Activated T-cell treated with anti-CD3 and anti-CD28 coated beads for 1 hour (primary cell): ENCODE measurements at places on chromosomes 3 and 15.

DNA sequence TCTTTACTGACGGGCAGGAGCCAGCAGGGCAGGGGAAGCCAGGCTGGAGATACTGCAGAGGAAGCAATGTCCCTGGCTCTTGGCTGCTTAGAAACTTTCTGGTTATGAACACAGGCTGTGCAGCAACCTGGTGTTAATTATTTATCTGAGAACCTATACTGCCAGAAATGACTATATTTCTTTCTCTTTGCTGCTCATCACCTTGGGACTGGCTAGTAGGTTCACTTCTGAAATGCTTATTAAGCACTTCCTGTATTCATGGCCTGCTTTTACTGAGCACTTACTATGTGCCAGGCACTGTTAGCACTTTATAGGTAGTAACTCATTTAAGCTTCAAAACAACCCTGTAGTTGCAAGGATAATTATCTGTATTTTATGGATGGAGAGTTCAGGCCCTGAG is 57.6 kb downstream of the RAB11A start:
- DNase-seq: no peak

DNA sequence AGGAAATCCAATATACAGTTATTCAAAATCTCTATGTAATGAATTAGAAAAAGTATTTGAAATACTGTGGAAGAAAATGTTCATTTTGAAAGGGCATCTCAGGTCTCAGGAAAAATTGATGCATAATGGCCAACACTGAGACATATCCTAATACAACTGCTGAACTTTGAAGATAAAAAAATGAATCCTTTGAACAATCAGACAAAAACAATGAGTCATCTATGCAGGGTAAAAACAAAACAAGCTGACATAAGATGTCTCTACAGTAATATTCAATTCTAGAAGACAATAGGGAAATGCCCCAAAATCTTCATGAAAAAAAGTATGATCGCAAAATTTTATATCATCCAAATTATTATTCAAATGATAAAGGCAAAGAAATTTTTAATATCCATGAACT is 34.0 kb upstream of the ZNF280D start:
- no peak for DNase-seq

- DNase-seq: no peak
Measured at GRCh38 chr3:28232659-28233058, 8.8 kb upstream of the CMC1 start.

DNA sequence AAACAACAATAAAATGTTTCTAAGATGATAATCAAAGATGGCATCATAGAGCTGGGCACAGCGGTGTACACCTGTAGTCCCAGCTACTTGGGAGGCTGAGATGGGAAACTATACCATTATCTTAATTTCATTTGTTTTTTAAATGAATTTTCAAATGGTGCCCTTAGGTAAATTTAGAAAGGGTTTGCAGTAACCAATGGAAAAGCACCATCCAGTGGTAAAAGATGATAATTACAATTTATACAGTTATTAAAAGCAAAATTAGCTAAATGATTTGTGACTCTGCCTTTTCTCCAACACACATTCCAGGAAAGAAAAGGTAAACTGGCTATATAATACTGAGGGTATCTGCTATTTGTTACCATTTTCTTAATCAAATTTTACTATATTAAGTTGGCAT is 14.4 kb upstream of the ANKRD28 start:
- no peak for DNase-seq

DNA sequence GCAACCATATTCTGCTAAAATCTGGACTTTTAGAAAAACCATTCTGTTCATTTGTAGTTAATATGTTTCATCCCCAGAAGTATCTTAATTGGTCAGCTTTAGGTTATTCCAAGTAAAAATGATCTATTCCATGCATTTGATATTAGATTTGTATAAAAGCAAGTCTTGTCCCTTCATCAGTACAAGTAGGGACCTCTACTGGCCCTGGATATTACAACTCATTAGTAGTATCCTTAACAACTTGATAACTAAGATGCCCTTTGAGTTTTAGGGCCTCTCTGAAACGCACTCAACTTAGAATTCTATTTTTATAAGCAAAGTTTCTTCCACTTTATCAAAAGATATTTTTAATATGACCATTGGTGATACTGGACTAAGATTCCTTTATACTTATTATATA is 25.3 kb upstream of the SELENOT start:
- DNase-seq: no peak

DNA sequence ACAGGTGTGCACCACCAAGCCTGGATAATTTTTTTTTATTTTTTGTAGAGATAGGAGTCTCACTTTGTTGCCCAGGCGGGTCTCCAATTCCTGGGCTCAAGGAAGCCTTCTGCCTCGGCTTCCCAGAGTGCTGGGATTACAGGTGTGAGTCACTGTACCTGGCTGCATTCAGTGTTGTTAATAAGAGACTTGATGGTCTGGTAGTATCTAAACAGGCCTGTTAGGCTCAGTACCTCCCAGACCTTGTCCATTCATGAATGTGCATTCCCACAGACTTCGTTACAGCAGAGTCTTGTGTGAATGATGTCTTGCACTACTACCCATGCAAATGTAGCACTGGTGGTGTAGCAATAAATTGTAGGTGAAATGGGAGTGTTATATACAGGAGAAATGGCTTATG is 17.7 kb downstream of the CMTM8 start:
- DNase-seq: no peak

GRCh38 chr3:108488631-108489030 is 21.8 kb downstream of the MYH15 start:
- DNase-seq: no peak

GRCh38 chr3:49339581-49339940 is 292 bp downstream of the USP4 start:
- DNase-seq: peak; percentile 3

DNA sequence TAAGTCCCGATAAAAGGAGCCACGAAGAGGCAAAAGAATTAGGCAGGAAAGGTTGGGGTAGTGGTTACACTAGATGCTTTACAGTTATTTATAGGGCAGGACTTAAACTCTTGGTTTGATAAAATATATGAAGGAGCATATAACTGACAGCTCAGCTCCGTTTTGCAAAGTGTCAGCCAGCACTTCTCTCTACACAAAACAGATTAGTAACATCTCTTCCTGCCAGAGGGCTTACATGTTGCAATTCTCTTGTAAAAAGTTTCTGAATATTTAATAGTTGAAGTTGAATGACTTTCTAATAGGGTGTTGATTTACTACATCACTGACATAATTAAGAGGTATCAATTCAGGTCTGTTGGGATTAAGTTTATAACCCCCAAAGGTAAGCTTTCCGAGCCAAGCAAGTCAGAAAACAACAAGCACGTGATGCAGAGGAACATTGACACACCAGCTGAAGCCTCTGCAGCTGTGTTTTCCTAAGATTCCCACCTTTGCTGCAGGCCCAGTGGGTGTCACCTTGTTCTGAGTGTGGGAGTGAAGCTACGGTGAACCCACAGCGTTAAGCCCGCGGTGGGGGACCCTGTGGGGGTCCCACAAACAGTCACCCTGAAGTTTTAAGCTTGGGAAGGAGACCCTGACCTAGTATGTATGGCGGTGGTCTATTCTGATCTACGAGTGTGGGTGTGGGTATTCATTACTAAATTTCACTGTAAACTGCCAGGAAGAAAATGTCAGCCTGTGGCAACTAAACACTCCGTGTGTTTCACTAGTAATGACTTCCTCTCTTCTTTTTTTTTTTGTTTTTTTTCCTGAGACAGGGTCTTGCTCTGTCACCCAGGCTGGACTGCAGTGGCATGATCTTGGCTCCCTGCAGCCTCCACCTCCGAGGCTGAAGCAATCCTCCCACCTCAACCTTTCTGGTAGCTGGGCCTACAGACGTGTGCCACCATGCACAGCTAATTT is 22.0 kb upstream of the ATP13A3 start:
- DNase-seq: no peak

DNA sequence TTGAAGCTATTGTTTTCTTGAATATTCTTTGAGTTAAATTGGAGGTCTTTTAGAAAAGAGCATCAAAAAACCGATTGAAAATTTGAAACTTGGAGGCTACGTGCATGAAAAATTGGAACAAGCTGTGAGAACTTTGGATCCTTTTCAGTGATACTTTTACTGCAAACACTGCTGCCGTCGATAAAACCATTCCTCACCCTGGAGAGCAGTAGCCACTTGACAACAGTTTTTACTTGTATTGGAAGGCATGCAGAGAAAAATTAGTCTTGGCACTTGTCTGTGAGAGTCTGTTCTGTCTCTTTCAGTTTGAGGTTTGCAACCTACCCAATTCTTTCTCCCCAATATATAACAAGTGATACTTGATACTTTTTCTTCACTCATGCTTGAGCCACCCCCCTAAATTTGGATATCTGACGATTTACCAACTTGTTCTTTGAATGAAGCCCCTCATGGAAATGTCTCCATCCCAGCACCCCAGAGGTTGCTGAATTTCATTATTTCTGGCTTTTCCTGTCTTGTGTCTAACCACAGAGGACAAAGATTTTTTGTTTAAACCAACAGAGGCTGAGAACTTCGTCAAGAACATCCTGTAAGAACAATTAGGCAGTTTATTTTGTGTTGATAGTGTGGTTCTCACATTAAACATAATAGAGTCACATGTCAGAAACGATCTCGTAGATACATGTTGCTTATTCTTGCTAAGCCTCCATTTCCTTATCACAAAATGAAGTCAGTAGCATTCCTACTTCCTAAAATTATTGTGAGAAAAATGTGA is 307.3 kb upstream of the PLSCR5 start:
- DNase-seq: no peak

GRCh38 chr3:187367561-187368103 is 553 bp upstream of the RTP4 start:
- no peak for DNase-seq

- DNase-seq: peak; percentile 43
Measured at GRCh38 chr3:112013058-112013783, 14.5 kb downstream of the TAGLN3 start.

GRCh38 chr3:149452036-149452435 is 22.5 kb upstream of the TM4SF4 start:
- no peak for DNase-seq

GRCh38 chr15:26374806-26375205 is 398.1 kb downstream of the GABRB3 start:
- DNase-seq: no peak

- DNase-seq: no peak
Measured at GRCh38 chr3:149541091-149541491, 66.6 kb downstream of the TM4SF4 start.

DNA sequence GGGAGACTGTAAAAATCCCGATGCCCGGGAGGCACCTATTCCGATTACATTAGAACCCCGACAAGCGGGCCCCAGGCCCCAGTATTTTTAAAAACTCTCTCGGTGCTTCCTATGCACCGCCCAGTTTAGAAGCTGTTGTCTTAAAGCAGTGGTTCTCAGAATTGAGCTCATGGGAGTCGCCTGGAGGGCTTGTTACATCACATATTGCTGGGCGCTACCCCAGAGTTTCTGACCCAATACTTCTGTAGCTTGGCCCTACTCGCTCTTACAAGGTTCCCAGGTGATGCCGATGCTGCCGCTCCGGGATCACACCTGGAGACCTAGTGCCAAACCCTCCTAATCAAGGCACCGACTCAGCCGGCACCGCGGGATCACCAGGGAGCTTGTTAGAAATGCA is 35.2 kb downstream of the CPN2 start:
- no peak for DNase-seq

DNA sequence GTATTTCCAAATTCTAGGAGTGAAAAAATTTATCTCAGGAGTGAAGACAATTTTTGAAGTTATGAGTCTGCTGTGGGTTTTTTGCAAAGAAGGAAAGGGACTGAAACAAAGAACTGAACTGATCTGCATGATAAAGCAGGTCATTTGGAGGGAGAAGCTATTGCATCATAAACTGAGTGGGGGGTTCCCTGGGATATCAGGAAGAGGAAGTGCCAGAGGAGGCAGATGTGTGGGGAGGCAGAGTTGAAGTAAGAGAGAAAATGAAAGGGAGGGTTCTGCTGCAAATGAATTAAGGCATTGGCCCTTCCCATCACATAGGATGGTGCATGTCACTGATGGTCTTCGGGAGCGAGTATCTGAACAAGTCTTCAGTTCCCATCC is 379.2 kb downstream of the VPS13C start:
- DNase-seq: no peak

DNA sequence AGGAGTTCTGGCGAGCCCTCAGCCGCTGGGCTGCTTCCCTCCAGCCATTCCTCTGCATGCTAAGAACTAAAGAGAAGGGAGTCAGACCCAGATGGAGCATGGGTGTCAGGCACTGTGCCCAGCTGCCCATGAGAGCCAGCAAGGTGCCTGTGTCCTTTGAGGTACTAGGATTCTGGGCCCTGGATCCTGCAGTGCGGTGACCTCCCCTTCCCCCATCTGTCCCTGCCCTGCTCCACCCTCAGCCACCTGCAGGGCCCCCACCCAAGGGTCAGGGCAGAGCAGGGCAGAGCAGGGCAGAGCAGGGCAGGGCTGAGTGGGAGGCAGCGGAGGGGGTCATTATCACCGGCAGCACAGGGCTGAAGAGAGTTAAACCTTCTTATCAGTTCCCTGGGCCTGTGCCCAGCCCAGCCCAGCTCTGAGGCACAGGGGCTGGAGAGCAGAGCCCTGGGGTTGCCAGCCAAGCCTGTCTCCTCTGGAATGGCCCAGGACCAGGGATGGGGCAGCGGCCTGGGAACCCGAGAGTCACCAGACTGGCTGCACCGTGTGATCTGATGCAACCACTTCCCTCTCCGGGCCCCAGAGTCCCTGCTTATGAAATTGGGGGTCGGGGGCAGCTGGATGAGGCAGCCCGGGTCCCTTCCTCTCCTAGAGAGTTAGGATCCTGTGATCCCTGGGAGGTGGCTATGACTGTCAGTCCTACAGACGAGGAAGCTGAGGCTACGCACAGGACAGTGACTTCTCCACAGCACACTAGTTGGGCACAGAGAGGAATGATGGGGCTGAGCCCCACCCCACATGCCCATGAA is 17.3 kb downstream of the ZDHHC19 start:
- DNase-seq: no peak

GRCh38 chr15:42060797-42061196 is 33.6 kb downstream of the PLA2G4D start:
- DNase-seq: no peak

DNA sequence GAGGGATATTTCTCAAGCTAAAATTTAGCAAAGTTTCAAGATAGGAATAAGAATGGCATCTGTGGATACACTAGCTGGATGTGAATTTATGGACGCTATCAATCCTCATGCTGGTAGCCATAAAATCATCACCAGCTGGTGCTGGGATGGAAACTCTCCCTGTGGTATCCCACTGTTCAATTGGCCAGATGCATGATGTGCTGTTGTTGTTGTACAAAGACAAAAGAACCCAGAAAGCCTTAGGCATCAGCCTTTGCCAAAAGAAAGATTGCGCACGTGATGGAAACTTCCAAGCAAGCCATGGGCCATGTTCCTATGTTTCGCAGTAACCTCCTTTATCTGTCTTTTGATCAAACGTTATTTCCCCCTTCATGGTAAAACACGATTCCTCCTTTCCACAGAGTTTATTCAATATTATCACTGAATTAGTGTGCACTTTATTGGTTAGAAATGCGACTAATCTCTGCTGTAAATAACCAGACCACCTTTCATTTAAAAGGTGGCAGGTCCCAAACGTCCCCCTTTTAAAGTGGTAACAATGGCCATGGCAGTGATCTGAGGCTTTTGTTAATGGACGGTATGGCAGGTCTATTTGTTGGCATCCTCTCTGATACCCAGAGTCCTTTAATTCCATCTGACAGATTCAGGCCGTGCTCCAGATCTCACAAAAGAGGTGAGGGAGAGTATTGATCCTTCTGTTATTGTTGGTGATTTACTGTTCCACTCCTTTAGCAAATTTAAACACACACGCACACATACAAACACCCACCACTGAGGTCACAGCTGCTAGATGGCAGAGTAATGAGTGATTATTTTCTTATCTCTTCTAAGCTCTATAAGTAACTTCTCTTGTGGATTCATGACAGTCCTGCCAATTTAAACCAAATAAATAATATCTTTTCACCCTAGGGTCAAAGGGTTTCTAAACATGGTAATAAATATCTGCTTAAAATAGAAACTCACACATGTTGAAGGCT is 291.2 kb upstream of the KCNMB2 start:
- DNase-seq: no peak
